HEK293T (cell line): ENCODE measurements at places on chromosomes 5 and 9.

DNA sequence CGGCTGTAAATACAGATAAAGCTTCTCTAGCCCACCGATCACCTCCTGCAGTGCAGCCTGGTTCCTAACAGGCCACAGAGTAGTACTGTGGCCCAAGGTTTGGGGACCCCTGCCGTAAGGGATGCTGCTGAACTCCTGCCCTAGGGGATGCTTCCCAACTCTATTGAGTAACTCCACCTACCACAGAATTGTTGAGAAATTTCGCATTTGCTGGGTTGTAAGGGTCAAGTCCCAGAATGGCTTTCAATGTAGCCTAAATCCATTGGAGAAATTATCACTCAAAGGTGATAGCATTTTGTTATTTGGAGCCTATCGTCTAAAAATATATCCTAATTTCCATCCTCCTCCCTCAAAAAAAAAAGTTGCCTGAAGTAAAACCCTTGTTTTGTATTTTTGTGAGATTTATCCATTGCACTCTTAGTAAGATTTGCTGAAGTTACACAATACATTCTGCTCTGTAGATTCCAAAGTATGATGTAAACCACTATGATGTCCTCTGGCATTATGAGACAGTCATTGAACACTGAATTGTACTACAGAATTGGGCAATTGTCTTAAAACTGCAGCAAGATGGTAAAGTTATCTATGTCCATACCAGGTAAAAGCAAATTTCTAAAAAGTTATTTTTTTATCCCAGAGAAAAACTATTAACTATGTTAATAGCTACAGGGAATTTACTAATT lies 14.0 kb downstream of the ACTBL2 start:
- DNase-seq, result no peak

- no peak for DNase-seq
Observed at GRCh38 chr9:80937645-80938044, 751.7 kb downstream of the TLE1 start.

- DNase-seq, result no peak
Observed at GRCh38 chr9:94110821-94111252, 26.6 kb downstream of the PTPDC1 start.

- no peak for DNase-seq
Observed at GRCh38 chr5:136075466-136075891, 46.7 kb downstream of the TGFBI start.

GRCh38 chr5:79924936-79925893 lies 65.8 kb downstream of the MTX3 start:
- no peak for DNase-seq

GRCh38 chr5:116766470-116766947 lies 191.9 kb upstream of the SEMA6A start:
- DNase-seq, result peak; percentile 49

- DNase-seq, result no peak
Observed at GRCh38 chr9:18490641-18491370, 16.9 kb downstream of the ADAMTSL1 start.

DNA sequence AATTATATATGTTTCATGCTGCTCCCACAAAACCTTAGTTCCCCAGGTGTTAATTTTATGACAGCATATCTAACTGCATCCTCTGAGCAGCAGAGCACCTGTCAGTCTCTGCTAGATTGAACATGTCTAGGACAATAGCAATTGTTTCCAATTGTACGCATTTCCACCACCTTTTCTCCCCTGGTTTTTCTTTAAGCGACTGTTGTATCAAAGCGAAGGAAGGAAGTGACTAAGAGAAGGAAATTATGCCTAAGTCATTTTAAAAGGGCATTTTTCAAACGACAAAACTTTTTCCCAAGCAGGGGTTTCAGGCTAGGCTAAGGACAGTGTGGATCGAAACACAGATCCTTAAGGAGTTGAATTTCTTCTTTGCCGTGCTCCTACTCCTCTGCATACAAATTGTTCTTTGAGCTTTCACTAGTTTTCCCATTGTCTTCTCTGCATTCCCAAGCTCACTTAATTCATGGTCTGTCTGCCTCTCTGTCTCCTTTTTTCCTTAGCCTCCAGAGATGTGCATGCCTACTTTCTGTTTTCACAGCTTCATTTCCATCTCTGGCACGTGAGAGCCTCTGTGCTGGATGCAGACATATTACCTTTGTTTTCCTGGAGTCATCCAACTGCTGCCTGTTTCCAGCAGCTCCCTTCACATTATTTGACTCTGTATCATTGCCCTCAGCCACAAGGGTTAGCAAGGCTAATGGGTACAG lies 39.4 kb upstream of the STARD4 start:
- no peak for DNase-seq

- peak; percentile 50 for DNase-seq
Observed at GRCh38 chr9:96327694-96328352, 25.8 kb upstream of the HSD17B3 start.

- no peak for DNase-seq
Observed at GRCh38 chr9:120934281-120934680, 7.7 kb upstream of the TRAF1 start.

- DNase-seq, result peak; percentile 75
Observed at GRCh38 chr5:42994555-42995359, 45.4 kb downstream of the ANXA2R start.

- DNase-seq, result no peak
Observed at GRCh38 chr5:129359450-129359849, 100.6 kb upstream of the ADAMTS19 start.

GRCh38 chr5:120101771-120102170 lies 362.3 kb upstream of the PRR16 start:
- no peak for DNase-seq

DNA sequence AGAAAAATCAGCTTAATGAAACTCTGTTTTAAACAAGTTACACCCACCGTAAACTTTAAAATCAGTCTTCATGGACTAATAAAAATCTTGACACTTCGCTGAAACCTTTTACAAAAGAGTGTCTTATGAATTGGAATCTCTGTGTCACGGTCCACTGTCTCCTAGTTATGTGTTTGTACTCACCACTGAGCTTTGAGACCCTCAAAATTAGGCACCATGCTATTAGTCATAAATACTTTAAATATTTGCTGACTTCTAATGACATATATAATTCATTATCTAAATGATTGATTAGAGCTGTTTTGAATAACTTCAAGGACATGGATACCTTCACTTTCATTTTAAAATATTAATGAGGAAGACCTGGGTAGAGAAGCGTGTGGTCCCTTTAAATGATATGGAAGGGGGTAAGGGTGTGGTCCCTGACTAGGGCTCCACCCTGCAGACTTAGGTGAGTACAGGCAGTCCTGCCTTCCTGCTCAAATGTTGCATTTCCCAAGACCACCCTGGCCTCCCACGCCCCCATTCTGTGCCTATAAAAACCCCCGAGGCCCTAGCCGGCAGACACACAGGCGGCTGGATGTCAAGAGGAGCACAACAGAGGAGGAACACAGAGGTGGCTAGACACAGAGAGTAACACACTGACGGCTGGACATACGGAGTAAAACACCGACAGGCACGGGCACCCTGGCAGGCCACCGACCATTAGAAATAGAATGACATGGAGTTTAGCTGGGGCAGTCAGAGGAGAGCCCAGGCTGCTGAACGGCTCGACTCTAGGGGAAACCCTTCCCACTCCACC lies 179.0 kb upstream of the CDH9 start:
- DNase-seq, result no peak

DNA sequence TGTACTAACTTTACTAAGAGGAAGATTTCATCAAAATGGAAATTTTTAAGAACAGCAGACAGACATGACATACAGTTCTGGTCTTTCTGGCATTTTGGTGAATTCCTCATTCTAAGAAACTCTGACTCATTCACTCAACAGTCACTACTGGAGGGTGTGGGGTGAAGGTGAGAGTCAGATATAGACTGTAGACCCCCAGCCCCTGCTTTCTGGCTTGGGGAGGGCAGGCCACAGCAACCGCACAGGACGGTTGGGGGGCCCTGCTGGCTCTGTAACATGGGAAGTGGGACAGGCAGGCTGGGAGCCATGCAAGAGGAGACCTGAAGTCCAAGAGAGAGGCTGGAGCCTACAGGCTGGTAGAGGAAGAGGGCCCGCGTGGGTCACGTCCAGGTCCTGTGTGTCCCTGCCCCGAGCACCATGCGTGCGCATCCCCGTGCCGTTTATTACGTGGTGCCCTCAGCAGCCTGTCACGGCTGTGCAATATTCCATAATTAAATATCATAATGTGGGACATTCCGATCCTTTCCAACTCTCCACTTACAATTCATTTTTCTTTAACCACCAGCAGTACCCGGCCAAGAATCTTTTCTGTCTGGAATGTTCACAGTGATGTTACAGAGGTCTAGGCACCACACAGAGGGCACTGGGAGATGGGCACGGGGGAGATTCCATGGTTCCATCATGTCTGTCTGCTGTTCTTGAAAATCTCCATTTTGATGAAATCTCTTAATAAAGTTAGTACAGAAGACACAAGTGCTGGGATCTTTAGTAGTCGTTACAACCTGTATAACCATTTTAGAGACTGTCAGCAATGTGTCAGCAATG lies 75.5 kb downstream of the SEMA4D start:
- no peak for DNase-seq

DNA sequence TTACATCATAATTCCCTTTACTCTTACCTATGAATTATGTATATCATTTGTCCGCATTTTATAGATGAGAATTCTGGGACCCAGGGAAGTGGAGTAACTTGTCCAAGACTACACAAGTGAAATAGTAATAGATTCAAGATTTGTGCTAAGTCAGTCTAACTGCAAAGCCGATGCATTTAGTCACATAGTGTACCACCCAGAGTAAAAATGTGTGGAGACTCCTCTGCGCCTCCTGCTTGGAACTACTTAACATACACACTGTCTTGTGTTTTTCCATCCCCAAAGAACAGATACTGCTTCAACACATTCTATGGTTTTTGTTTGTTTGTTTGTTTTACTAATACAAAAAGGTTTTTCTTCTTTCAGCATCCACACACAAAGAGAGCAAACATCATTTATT lies 729.8 kb downstream of the PRELID2 start:
- no peak for DNase-seq

- DNase-seq, result no peak
Observed at GRCh38 chr9:91760906-91761305, 189.1 kb downstream of the ROR2 start.
